ENCODE measurements at places on chromosomes 7 and 10. TPM values are rescaled to one million over a fixed set of nuclear protein-coding genes. Genes with fewer than 3 reads are reported as not detected.

DNA sequence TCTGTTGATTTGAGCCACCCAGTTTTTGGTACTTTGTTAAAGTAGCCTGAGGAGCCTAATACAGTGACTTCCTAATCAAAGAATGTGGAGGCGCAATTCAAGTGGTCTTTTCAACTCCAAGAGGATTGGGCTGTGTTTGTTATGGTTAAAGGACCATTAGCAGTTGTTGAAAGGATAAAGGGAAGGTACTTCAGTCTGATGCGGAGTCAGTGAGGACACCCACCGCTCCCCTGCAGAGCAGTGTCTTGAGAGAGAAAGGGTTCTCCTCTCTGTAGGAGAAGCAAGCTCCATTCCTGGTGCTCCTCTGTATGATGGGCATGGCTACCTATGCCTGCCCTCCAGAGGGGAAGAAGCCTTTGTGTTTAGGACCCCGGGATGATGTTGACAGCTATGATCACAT lies 590.6 kb upstream of the C7orf33 start:
- no peak for DNase-seq

- no peak for DNase-seq
These were observed 174.6 kb downstream of the PIP4K2A start for GRCh38 chr10:22539579-22540298.

HOXA13 gene
- 22.5 TPM for total RNA-seq

GRCh38 chr7:27527348-27527714 lies 135.4 kb downstream of the HIBADH start:
- no peak for DNase-seq

LOXL4 gene
- 1.9 TPM for total RNA-seq

DNA sequence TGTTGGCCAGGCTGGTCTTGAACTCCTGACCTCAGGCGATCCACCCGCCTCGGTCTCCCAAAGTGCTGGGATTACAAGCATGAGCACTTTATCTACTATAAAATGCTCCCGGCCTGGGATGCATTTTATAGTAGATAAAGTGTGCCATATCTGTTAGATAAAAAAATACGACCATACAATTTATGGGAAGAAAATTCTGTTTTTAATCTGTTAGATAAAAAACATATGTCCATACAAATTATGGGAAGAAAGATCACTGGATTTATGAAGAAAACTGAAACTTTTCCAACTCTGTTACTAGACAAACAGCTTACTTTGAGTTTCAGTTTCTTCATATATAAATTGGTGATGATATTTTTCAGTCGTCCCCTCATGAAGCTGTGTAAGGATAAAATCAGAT lies 4.5 kb downstream of the TSPAN13 start:
- DNase-seq = no peak
